CD4-positive, alpha-beta T cell treated with Interleukin-15 for 4 hours (primary cell): ENCODE measurements at places on chromosomes 6 and 20.

DNA sequence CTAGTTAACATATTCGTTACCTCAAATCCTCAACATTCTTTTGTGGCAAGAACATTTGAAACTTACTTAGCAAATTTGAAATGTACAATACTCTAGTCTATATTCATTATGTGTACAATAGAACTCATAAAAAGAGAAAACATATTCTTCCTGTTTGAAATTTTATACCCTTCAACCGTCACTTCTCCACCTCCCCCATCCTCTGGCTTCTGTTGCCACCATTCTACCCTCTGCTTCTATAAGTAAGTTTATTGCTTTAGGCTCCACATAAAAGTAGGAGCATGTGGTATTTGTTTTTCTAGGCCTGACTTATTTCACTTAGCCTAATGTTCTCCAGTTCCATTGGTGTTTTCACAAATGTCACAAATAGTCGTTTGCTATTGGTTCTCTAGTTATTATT lies 205.3 kb downstream of the TENT5A start:
- DNase-seq: no peak

DNA sequence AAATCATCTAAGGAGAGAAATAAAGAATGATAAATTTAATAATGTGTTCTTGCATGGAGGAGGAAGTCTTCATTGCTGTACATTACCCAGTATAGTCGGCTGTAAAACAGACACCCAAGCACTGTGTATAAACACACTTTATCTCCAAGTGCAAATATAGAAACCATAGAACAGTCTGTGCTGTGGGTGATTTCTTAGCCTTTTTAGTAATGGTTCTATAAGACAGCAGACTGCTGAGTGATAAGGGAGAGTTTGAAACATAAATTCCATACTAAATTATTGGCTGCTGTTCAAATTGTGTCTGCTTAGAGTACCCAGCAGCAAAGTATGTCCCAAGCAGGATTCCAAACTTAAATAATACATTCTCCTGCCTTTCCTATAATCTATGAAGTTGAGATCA lies 4.6 kb downstream of the FILIP1 start:
- DNase-seq: no peak

DNA sequence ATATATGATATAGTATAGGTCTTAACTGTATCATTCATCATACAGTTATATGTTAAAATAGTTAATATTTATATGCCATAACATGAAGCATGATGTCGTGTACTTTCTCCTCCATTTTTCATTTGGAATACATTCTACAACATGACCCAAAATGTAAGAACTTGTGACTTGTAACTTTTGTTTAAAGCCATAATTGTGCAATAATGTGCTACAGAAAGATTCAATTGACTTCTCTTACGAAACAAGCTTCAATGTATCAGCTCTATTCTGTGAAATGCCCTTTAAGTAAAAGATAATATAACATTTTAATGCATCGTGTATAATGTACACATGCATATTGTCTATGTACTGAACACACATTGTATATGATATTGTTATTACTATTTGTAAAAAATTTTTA lies 76.7 kb upstream of the FABP7 start:
- no peak for DNase-seq

- no peak for DNase-seq
Measured at GRCh38 chr6:143457563-143458359, 7.2 kb downstream of the PEX3 start.

DNA sequence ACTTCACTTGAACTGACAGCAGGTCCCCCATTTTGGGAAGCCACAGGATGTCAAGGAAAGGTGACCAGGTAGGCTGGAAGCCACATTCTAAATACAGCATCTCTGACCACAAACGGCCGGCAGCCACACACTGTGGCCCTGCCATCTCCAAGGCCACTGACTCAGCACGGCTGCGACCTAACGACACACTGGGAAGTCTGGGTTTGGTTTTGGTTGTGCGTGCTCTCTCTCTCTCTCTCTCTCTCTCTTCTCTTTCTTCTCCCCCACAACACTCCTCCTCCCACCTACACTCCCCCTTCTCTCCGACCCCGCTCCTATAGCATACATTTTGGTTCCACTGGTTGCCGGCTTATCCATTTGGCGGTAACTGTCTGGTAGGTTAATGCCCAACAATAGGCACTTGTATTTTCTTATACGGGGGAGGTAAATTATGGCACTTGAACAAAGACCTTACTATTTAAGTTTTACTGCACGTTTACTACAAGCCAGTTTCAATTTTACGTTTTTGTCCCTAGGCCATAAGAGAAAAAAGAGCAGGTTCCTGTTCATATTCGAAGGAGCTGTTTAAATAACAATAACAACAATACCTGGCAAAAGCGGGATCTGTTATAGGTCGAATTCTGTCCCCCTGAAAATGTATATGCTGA lies 103.6 kb downstream of the GMDS start:
- DNase-seq: no peak

- DNase-seq: no peak
Measured at GRCh38 chr6:169893624-169894023, 142.2 kb downstream of the ERMARD start.

GRCh38 chr20:63969838-63970713 lies at the start of gene ZNF512B:
ZNF512B (minus strand) TSS chr20:63969930; CDS start chr20:63967950, 1,980 bp downstream.
- DNase-seq: peak; percentile 61

- DNase-seq: no peak
Measured at GRCh38 chr20:34927736-34928135, 27.9 kb downstream of the GSS start.

DNA sequence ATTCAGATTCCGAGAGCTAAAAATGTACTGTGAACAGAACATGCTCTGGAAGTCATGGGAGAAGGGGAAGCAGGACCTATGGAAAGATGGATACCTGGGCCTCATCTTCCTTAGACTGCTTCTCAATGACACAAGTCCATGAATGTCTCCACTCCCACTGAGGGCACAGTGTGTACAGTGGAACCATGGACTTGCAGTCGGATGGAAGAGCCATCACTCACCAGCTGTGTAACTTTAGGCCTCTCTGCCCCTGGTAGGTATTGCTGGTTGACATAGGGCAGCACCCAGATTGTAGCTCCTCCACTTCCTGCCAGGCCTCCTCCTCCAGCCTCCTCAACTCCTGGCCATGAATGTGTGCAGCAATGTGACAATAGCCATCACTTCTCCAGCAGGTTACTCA lies 52.5 kb downstream of the MAFB start:
- DNase-seq: no peak

DNA sequence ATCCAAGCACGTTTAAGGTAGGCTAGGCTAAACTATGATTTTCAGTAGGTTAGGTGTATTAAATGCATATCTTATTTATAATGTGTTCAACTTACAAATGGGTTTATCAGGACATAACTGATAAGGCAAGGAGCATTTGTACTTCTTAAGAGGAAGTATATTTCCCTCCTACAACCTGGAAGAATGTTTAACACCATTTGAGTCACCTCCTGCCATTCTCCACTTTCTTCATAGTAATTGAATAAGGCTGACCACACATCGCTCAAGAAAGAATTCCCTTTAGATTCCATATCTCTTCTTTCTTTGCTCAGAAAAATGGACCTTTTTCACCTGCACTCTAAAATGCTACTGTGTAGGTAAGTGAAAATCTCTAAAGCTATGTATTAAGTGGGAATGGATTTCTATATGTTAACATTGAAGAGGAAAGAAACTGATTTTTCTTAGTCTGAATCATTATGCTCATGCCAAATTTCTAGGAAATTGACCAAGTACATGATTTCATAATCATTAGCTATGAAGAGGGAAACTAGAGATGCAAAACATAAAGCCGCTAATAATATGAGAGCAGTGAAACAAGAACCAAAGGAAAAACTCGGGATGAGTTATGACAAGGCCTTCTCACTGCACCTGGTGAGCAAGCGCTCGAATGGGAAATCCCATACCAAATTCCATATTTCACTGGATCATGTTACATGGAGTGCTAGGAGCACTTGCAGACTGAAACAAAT lies 210.4 kb downstream of the ALDH8A1 start:
- DNase-seq: no peak

GRCh38 chr20:63123331-63123741 lies 92.6 kb downstream of the YTHDF1 start:
- DNase-seq: no peak

DNA sequence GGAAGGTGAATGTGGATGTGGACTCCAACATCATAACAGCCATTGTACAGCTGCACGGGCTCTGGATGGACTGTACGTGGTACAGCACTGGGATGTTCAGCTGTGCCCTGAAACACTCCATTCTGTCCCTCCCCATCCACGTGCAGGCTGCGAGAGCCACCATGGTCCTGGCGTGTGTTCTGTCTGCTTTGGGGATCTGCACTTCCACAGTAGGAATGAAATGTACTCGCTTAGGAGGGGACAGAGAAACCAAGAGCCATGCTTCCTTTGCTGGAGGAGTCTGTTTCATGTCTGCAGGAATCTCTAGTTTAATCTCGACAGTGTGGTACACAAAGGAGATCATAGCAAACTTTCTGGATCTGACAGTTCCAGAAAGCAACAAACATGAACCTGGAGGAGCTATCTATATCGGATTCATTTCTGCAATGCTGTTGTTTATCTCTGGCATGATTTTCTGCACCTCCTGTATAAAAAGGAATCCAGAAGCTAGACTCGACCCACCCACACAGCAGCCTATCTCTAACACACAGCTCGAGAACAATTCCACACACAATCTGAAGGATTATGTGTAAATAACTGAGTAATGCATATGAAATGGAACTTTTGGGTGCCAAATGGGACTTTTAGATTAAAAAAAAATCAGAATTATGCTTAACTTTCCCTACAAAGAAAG lies 12.1 kb downstream of the CLDN20 start:
- no peak for DNase-seq

- no peak for DNase-seq
Measured at GRCh38 chr20:47296950-47297349, 59.5 kb downstream of the ZMYND8 start.

DNA sequence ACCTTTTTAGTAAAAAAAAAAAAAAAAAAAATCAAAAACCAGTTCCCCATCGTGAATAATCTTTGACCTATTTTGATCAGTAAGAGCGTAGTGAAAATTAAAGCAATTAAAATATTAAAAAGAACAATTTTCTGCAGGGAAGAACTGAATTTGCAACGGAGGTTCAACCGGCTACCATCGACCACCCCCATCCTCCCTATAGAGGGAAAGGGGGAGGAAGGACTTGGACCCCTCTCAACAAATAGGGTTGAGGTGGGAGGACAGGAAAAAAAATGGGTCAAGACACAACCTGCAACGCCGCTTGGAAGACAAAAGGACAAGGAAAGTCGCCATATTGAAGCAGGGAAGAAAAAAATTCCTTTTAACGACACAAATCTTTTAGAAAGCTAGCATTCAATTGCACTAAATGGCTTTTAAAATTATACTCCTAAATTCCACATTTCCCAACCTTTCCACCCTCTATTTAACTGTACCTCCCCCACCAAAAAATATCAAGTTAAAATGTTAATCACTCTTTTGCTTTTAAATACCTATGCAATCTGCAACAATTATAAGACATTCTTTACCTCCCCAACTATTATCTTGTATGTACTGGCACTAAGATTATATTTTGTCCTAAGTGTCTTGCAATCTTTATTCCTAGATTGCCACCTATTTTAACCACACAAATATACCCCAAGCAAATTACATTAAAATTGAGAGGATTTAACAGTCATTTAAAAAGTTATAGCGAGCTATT lies 1.7 kb downstream of the PPP1R10 start:
- peak; percentile 50 for DNase-seq

- DNase-seq: no peak
Measured at GRCh38 chr20:11766961-11767360, 150.7 kb upstream of the BTBD3 start.

GRCh38 chr20:49612127-49612738 lies 44.3 kb upstream of the PTGIS start:
- DNase-seq: no peak

DNA sequence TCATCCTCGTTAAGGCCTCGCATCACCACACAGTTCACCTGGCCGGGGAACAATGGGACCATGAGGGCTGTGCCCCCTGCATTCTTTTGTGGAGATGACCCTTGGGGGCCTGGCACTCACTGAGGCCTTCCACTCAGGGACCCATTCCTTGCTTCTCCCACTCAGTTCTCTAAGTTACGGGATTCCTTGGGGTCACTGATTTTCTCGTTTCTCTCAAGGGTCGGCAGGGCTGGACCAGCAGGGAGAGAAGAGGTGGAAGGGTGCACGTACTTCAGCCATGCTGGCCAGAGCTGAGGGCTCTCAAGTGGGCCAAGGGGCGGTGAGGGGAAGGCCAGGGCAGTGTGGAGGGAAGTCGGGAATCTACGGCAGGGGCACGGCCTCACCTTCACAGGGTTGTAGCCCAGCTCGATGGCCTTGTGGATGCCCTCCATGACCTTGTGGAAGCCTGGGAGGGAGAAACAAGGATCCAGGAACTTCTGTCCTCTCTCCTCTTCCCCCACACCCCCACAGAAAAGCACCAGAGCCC lies 20.8 kb downstream of the MOCS1 start:
- no peak for DNase-seq

- DNase-seq: no peak
Measured at GRCh38 chr20:63402181-63402859, 41.2 kb upstream of the CHRNA4 start.
